ENCODE measurements at places on chromosomes 6 and 20.

DNA sequence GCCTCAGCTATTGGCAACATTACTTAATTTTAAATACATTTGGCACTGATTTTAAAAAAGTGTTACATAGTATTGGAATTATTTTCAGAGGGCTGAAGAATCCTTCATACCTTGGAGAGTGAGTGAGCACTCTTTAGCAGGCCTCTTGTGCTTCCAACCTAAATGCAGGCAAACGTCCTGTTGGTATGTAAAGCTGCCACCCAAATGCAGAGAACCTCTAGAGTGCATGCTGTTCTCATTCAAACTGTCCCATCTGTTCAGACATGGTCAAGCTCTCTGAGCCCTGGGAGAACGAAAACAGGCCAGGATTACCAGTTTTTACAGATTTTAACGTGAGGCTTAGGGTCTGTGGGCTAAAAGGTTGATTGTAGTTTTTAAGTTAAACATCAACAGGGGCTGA lies 378.0 kb upstream of the FLRT3 start:
- H3K4me3 ChIP-seq = no peak overlapping the region
- no peaks in the 10 kb centered on the region for H3K36me3 ChIP-seq

DNA sequence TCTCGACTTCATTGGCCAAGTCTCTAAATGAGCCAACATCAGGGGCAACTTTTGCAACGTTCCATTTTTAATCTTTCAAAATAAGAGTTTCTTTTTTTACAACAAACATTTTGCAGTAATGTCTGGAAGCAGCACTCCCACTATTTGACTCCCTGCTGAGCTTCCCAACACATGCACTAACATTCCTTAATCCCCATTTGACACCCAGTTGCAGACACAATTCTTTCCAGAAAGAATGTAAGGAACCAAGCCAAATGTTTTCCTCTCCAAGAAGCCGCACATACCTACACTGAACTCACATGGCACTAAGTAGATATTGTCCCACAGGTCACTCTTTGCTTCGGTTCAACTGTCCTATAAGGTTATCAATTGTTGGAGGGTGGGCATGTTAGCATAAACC lies 165.6 kb downstream of the GRM1 start:
- no peaks in the 10 kb centered on the region for H3K36me3 ChIP-seq
- H3K27ac ChIP-seq = no peak overlapping the region

- no peak overlapping the region for H3K4me3 ChIP-seq
- no peaks in the 10 kb centered on the region for H3K4me1 ChIP-seq
- no peaks in the 10 kb centered on the region for H3K36me3 ChIP-seq
- H3K27ac ChIP-seq = no peak overlapping the region
- DNase-seq = no peak
- no peaks in the 10 kb centered on the region for H3K27me3 ChIP-seq
These were observed 503.6 kb downstream of the MMUT start for GRCh38 chr6:48959251-48960060.

DNA sequence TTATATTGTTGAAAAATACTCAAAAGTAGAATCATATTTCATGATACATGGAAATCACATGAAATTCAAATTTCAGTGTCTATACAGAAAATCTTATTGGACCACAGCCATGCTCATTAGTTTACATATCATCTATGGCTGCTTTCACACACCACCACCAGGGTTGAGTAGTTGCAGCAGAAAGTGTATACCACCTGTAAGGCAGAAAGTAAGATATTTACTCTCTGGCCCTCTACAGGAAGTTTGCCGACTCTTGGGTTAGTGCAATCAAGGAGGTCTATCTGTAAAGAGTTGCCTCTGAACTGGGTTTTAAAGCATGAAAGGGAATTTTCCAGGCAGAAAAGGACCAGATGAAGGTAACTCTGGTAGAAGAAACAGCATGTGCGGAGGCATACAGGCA lies 432.3 kb downstream of the DHX35 start:
- H3K27ac ChIP-seq = no peak overlapping the region
- H3K4me3 ChIP-seq = no peak overlapping the region
- no peaks in the 10 kb centered on the region for H3K4me1 ChIP-seq
- DNase-seq = no peak
- H3K27me3 ChIP-seq = no peaks in the 10 kb centered on the region

DNA sequence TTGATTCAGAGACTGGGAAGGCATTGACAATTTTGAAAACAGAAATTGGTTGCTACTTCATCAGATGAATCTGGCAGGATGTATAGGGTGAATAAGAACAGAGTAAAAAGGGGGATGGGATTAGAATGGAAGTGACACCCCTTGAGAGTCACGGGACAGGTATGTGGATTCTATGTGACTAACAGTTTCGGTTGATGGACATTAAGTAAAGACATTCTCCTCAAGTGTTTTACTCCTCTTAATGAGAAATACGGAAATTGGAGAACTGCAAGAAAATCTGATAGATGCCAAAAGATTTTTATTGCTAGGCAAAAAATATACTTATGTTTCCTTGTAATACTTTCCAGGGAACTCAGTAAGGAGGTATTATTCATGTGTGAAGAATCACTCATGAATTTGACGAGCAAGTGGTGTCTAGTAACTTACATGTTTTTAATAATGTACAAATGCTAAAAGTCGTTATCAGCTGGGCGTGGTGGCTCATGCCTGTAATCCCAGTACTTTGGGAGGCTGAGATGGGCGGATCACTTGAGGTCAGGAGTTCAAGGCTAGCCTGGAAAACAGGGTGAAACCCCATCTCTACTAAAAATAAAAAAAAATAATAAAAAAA lies 135.8 kb downstream of the KIF16B start:
- DNase-seq = no peak
- H3K4me1 ChIP-seq = no peaks in the 10 kb centered on the region
- no peak overlapping the region for H3K27ac ChIP-seq
- H3K4me3 ChIP-seq = no peak overlapping the region
- H3K36me3 ChIP-seq = no peaks in the 10 kb centered on the region
- H3K27me3 ChIP-seq = no peaks in the 10 kb centered on the region

Measured in activated CD8-positive, alpha-beta T cell treated with anti-CD3 and anti-CD28 coated beads, Interleukin-2, amount 10 ng/mL, durations not matched to agents 7 days and 5 days (primary cell).